ENCODE measurements at places on chromosomes 5 and 9.

- no peak for DNase-seq
Observed at GRCh38 chr5:78512435-78512834, 136.1 kb downstream of the LHFPL2 start.

GRCh38 chr9:13033959-13034693, 245.4 kb downstream of the MPDZ start:
- DNase-seq = no peak

DNA sequence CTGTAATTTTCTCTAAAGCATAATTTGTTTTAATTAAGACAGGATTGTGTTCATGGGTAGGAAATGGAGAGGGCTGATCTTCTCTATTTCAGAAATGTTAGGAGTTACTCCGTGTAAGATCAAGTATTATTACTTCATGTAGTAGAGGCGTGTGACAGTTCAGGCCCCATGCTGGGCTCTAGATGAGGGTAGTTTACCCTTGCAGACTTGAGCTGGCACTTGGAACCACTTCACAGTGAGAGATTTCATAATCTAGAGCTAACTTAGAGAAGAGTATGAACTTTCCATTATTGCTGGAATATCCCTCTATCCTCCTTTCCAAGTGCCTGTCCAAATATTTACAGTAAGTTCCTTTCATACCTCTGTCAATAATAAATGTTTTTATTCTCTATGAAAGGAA, 195.1 kb downstream of the PCSK5 start:
- no peak for DNase-seq

DNA sequence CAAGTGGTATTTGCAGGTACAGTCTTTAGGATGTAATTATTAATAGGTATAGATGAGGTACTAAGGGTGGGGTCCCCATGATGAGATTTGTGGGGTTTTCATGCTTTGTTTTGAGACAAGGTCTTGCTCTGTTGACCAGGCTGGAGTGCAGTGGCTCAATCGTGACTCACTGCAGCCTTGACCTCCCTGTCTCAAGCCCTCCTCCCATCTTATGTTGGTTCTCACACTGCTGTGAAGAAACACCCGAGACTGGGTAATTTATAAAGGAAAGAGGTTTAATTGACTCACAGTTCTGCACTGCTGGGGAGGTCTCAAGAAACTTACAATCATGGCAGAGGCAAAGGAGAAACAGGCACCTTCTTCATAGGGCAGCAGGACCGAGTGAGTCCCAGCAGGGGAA, 217.5 kb downstream of the CDK5RAP2 start:
- no peak for DNase-seq

GRCh38 chr5:167643631-167644280, 647.7 kb upstream of the WWC1 start:
- DNase-seq = no peak

GRCh38 chr5:158099571-158100105, 240.7 kb upstream of the CLINT1 start:
- DNase-seq = no peak

GRCh38 chr5:72256536-72256935, 63.5 kb downstream of the MRPS27 start:
- DNase-seq = no peak
